ENCODE measurements at places on chromosomes 12 and 14.

GRCh38 chr12:22088886-22089285 lies 42.9 kb downstream of the CMAS start:
- no peak for DNase-seq

DNA sequence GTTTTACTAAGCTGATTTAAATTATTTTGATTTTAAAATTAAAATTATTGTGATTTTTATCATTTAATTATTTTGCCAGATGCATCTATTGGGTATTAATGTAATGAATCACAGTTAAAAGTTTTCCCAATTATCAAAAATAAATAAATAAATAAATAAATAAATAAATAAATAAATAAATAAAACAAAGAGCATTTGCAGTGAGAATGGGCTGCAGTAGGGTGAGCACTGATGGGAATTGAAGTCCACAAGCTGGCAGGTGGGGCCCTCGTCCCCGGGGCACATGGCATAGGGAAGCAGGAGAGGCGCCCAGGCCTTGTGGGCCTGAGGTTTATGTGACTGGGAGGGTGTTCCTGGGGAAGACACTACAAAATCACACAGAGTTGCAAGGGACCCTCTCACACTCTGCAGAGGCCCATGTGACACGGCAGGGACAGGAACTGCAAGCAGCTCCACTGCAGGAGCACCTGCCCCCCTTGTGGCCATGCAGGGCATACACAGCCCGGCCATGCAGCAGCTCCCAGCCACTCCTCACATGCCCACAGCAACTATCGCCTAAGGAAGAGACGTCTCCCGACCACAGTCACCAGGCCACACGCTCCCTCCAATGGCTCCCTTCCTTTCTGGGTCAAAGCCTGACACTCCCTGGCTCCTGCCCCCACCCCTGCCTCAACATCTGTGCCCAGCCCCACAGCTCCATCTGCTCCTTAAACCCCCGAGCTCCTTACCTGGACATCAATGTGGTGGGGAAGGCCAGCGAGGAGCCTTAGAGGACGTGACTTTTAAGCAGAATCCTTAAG lies 256.3 kb upstream of the SFSWAP start:
- no peak for DNase-seq

GRCh38 chr14:106378191-106378590 lies 851.8 kb downstream of the TMEM121 start:
- DNase-seq: no peak

- DNase-seq: no peak
Measured at GRCh38 chr12:60191676-60192359, 596.0 kb downstream of the SLC16A7 start.

GRCh38 chr12:88453323-88453722 lies 126.9 kb downstream of the KITLG start:
- no peak for DNase-seq

GRCh38 chr12:131242741-131243496 lies 289.2 kb downstream of the ADGRD1 start:
- peak; percentile 18 for DNase-seq

- DNase-seq: peak; percentile 56
Measured at GRCh38 chr12:101839324-101840283, 8.8 kb upstream of the GNPTAB start.

DNA sequence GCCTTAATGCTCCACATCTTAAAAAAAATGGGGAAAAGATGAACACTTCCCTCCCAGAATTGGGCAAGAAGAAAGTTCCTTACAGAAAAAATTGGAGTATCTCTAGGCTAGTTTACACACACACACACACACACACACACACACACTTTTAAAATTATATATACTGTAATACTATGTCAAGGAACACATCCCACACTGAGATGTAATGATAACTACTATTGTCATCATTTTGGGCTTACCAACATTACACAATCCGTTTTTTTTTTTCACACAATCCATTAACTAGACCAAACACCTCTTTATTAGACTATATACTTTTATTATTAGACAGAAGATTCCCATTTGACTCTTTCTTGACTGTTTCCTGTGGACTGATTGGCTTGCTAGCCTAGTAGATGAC lies 2.5 kb downstream of the LTBR start:
- no peak for DNase-seq

Data from stimulated activated CD4-positive, alpha-beta T cell treated with anti-CD3 and anti-CD28 coated beads, TNF-alpha, amount 100 ng/mL, for 48 hours (primary cell).